ENCODE measurements at places on chromosomes 4 and X.

GRCh38 chr4:19358015-19358414 lies 893.7 kb upstream of the SLIT2 start:
- peak; percentile 12 for DNase-seq

DNA sequence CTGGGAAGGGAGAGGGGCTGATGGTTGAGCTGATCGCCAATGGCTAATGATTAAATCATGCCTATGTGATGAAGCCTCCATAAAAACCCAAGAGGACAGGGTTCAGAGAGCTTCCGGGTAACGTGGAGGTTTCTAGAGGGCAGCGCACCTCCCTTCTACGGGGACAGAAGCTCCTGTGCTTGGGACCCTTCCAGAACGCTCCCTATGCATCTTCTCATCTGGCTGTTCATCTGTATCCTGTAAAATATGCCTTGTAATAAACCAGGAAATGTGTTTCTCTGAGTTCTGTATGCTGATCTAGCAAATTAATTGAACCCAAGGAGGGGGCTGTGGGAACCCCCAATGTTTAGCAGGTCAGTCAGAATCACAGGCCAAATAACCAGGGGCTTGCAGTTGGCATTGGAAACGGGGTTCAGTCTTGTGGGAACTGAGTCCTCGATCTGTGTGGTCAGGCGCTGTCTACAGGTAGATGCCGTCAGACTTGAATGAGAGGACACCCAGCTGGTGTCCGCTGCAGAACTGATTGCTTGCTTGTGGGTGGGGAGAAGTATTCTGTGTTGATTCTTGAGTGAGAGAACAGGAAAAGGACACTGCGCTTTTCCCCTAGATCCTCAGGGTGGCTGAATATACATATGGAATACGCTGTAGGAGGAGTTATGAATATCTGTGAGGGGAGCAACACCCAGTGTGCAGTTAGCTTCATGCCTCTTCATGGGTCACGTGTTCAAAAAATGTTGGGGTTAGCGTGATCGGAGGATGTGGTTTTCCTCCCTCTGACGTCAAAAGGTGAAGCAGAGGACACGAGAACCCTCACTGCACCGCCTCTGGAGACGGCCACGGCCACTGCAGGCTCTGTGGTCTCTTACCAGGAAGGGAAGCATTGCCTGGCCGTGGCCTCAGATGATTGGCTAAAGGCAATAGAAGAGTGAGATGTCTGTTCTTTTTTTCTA lies 29.2 kb downstream of the HTT-AS start:
- DNase-seq: peak; percentile 64

DNA sequence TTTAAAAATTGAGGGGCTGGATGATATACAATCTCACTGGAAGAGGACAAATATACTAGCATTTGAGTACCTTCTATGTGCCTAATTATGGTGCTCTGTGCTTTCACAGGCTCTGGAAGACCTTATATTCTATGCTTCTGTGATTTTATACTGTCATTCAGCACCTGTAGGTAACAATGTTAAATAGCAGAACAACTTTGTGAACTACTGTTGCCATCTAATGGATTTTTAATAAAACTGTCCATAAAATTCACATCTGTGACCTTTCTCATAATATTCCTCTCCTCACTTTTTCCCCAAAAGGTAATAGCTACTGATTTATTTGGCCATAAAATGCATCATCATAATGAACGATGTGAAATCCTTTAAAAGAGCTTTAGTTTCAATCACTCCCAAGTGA lies 21.9 kb downstream of the POU3F4 start:
- no peak for DNase-seq

DNA sequence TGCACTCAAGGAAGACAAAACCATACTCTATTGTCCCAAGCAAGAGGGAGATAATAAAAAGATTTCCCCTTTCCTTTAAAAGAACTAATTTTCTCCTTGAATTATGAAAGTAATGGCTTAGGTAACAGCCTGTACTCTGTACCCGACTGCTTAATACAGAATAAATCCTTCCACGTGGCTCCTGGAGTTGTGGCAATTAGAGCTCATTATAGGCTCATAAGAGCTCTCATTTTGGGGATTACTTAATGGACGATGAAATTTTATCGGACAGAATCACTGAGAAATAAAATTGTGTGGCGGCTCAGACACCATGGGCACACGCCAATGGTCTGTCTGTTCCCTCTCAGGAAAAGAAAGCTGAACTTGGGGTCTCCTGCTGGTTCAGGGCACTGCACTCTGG lies 2.8 kb upstream of the GSX2 start:
- DNase-seq: no peak

GRCh38 chr4:2696423-2696822 lies 59.7 kb downstream of the TNIP2 start:
- no peak for DNase-seq

- DNase-seq: no peak
Measured at GRCh38 chr4:139558235-139559088, 2.4 kb upstream of the SETD7 start.

- DNase-seq: no peak
Measured at GRCh38 chr4:182907396-182907795, 9.8 kb downstream of the DCTD start.

DNA sequence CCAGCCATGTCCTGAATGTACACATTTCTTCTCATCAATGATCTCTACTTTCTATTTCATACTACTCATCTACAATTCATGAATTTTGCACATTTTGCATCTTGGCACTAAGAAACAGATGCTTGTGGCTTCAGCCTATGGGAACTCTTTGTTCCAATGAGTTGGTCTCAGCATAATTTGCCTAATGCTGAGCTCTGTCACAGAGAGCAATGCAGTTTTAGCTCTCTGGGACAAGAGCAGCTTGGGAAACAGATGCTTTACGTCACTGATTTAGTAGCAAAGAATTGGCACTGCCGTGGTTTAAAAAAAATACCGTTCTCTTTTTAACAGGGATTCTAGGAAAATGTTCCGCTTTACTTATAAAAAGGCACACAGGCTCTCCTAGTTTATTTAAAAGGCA lies 162.4 kb downstream of the WDFY3 start:
- peak; percentile 21 for DNase-seq

- DNase-seq: no peak
Measured at GRCh38 chr4:113975578-113975977, 3.9 kb downstream of the ARSJ start.

- peak; percentile 44 for DNase-seq
Measured at GRCh38 chr4:26522478-26522877, 32.2 kb upstream of the CCKAR start.

- DNase-seq: no peak
Measured at GRCh38 chrX:108614616-108615015, 121.7 kb downstream of the IRS4 start.

DNA sequence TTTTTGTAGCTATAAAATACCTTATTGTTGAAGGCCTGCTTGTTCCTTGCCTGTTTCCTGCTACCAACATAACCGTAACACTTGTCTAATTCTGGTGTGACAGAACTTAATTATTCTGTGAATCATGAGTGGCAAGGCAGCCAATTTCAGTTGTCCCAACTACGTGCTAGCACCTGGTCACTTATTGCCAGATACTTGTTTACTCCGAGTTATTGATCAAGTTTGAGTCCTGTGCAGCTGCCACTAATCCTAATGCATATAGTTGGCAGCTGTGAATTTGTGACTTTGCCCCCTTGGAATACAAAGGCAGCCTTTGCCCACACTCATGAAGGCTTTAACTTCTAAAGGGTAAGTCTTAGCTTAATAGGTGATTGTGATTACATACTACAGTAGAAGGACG lies 7.8 kb upstream of the RNF128 start:
- no peak for DNase-seq

DNA sequence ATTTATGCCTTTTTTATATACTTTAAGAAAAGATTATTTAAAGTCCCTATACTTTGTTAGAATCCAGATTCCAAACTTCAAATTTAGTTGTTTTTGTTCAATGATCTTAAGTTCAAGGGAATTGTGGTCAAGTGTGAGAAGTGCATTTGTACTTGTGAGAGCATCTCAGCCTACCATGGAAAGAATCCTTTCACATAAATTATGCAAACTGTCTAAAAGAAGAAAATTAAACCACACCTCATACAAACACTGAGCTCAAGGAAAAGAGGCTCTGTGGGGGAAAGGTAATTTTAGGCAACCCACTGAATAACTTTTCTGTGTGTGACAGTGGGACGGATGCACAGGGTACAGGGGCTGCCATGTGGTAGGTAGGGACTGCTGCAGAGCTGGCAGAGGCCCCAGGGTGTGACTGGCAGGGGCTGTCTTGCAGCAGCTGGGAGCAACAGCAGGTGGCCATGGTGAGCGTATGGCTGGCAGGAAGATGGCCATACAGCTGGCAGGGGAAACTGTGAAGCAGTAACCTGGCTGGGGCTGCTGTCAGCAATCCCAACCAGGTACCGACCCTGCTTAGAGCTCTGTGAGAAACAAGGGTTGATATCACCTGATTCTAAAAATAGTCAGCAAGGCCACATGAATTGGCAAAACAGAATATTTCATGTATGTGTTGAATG lies 130.6 kb downstream of the UGT8 start:
- no peak for DNase-seq

- DNase-seq: no peak
Measured at GRCh38 chrX:39921838-39922237, 175.9 kb downstream of the BCOR start.

DNA sequence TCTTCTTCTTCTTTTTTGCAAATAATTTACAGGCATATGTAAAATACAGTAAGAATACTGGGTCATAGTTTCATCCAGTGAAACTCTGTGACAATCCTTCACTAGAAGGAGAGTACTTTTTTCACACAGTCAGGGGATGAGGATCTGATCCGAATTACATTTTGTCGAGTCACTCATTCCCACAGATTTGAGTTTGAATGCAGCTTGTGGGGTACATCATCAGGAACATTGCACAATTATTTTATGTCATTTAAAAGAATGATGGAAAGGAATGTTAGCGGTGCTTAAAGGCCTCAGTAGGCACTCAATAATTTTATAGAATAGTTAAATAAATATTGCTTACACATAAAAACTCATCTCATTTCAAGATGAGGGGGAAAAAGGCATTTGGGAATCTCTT lies 88.6 kb downstream of the CHRNA9 start:
- DNase-seq: peak; percentile 77

- DNase-seq: no peak
Measured at GRCh38 chrX:72100824-72101351, 30.8 kb downstream of the RTL5 start.

GRCh38 chr4:8579526-8580320 lies 469 bp upstream of the GPR78 start:
- DNase-seq: no peak

- DNase-seq: no peak
Measured at GRCh38 chr4:178809921-178810320, 1367.7 kb upstream of the AGA start.

DNA sequence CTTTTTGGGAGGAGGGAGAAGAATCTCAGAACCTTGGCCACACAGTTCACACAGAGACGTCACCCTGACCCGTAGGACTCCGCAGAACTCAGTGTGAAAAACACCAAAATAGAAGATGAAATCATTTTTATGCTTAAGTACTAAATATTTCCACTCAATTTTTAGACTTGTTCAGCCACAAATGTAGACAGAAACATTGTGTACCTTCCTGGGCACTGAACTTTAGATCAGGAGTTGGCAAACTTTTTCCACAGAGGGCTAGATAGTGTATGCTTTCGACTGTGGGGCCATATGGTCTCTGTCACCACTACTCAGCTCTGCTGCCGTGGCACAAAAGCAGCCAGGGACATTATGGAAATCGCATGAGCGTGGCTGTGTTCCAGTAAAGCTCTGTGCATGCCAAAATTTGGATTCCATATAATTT lies 61.8 kb upstream of the STOX2 start:
- no peak for DNase-seq

DNA sequence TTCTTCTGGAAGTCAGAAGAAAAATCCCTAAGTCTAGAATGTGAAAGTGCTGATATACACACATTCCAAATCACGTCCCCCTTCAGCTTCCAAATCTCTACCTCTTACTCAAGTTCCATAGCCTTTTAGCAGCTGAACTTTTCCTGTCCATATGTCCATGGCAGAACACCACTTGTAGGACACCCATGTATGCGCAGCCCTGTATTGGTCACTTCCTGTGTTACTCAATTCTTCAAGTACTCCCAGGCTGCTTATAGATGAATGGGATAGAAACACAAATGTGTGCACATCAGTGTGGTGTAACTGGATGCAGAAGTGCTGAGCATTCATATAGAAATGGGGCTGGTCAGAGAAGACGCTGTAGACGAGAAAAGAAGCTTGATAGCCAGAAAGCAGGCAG lies 18.8 kb downstream of the SRPX2 start:
- no peak for DNase-seq

GRCh38 chr4:180909279-180909678 lies 1333.9 kb upstream of the TENM3 start:
- DNase-seq: peak; percentile 13

GRCh38 chr4:43765514-43765913 lies 683.1 kb downstream of the KCTD8 start:
- no peak for DNase-seq

GRCh38 chr4:102492531-102493241 lies 8.5 kb upstream of the NFKB1 start:
- no peak for DNase-seq

- no peak for DNase-seq
Measured at GRCh38 chr4:145217349-145217748, 37.0 kb upstream of the OTUD4 start.

- peak; percentile 96 for DNase-seq
Measured at GRCh38 chrX:989959-990510, 222.4 kb downstream of the CRLF2 start.

GRCh38 chr4:53777244-53777984 lies 186.1 kb upstream of the LNX1 start:
- DNase-seq: peak; percentile 77

- DNase-seq: no peak
Measured at GRCh38 chrX:132638313-132638712, 149.5 kb upstream of the MBNL3 start.

GRCh38 chr4:108794136-108794535 lies 31.3 kb upstream of the ETNPPL start:
- DNase-seq: peak; percentile 38

DNA sequence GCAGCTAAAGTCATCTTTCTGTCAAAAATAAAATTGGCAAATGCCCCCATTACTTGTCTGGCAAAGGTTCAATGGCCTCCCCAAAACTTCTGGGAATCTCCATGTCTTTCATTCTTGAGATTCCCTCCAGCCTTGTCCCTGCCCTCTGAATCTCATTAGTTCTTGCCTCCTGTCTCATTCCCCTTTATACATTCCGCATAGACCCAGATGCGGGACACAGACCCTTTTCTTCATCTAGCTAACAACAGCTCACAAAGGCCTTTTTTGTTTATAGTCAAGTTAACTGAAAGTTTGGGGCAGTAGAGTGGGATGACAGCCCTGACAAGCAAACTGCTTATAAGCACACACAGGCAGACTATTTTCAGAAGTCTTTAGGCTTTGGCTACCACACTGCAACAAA lies 306.1 kb upstream of the FAM241A start:
- no peak for DNase-seq

GRCh38 chrX:44040406-44040805 lies 67.2 kb upstream of the NDP start:
- no peak for DNase-seq

DNA sequence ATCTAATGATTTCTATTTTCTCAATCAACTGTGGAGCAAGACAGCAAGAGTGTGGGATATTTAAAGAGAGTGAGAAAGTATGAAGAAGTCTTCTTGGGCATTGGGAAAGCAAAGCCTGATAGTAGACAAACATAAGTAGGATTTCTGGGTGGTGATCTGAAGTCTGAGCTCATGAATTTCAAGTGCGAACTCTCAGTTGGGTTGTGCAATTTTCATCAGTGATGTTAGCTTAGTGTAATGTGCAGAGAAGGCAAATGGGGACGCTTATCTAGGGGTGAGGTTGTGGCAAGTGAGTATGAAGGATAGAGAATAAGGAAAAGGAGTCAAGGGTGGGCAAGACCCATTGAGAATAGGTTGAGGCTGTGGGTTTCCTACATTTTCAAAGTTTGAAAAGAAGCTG lies 23.7 kb downstream of the VGLL1 start:
- no peak for DNase-seq
